Large intestine (tissue), 12 donors: ENCODE measurements at places on chromosomes 7 and 10.

DNA sequence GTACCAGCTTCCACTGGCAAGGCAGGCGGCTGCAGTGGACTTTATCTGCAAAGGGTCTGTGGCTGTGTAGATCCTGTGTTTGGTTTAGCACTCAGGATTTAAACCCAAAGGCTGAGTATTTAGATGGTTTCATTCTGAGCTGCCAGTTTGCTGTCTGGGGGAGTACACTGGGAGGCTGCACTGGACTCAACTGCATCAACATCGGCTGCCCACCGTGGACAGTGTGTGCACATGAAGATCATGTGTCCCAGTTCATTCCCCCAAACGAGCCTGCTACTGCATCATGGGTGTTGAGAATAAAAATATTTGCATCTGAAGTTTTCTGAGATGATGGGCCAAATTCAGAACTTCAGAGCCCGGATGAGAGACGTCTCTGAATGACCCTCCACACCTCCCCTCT, 328.6 kb upstream of the SHH start:
- no peak for DNase-seq

DNA sequence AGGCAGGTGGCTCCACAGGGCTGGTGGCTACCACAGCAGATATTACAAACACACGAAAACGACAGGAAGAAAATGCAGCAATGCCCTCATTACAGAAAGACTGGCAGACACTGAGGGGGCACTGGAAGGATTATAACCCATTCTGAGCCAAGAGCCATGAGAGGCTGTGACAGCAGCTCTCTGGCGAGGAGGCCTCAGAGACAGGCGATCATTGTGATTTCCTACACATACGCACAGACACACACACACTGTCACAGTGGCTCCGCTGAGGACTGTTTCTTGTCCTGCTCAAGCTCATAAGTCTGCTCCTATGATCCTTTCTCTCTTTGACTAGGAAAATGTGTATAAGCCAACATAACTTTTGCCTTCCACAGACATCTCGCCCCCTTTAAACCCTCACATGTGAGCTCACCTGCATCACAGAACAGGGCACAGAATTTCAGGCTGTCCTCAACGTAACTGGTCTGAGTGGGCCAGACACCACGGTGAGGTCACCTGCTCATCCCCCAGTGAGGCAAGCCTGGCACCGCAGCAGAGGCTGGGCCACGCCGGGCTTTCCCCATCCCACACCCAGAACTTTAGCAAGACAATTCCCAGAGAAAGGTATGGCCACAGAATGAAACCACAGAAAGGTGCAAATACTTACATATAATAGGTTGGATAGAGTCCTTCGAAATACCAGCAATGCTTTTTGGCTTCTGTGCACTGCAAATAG, 51.7 kb downstream of the VOPP1 start:
- DNase-seq, result no peak

DNA sequence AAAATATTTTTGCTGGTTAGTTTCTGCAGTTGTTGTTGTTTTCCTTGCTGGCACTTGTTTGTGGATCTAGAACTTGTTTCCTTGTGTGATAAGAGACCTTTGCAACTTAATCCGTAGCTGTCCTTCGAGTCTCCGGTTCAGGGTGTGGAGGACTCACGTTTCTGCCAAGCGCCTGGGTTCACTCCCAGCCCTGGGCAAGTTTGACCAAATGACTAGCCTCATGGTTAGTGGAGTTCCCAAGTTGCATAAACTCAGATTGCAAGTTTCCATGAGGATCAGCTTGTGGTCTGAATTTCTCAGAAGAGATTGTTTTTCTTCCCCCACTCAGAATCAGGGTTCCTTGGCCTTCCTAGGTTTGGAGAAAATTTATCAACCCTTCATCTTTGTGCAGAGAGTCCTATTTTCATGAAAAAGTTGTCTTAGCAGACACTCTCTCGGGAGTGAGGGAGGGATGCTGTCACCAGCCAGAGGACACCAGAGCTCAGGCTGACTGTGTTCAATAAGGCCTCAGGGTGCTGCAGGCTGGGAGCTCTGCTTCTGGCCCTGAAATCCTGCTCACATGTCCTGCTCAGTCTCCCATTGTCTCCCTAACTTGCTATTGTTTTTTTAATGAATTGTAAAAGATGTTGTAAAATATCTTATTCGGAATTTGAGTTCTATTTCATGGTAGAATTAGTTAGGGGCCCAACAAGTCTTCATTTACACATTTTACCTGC, 377.7 kb upstream of the KLF6 start:
- no peak for DNase-seq

GRCh38 chr7:91165846-91166230, 98.4 kb upstream of the FZD1 start:
- no peak for DNase-seq

DNA sequence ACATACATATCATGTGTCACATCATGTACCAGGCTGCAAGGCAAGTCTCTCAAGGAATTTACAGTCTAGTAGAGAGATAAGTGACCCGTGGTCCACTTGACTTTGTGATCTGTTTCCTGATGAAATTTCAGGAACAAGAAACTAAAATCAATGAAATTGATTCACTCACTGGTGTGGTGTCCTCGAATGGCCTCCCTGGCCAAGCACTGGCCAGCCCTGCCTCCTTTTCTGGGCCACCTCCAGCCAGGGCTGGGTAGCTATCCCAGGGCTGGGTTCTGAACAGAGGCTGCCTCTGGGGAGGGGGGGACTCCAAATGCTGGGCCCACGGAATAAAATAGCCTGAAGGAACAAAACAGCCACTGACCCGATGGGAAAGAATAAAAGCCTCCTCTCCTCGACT, 182.2 kb downstream of the HERPUD2 start:
- DNase-seq, result no peak

- no peak for DNase-seq
Measured at GRCh38 chr10:43981696-43982095, 333.0 kb upstream of the ZNF32 start.

- DNase-seq, result no peak
Measured at GRCh38 chr10:83536426-83536825, 602.9 kb upstream of the GHITM start.

DNA sequence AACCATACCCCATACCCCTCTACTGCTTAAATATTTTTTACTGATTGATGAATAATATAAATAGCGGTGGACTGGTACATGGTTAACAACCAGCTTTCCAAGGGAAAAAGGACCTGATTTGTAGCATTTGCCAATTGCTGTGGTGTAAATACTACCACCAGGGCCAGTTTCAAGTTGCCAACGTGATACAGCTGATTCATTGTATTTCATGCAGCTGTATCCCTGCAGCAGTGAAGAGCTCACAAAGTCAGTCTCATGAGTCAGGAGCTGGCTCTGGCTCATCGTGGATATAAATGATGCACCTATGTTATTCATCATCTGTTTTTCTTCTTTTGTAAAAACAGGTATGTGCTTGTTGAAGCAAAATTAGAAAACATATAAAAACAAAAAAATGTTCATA, 15.2 kb downstream of the CALML5 start:
- DNase-seq, result no peak

GRCh38 chr7:129417073-129417472, 17.2 kb upstream of the STRIP2 start:
- no peak for DNase-seq
